ENCODE measurements at places on chromosomes 3 and 15. TPM values are rescaled to one million over a fixed set of nuclear protein-coding genes. Genes with fewer than 3 reads are reported as not detected.

NAALADL2 gene
- 24.3 TPM for total RNA-seq

ANKRD63 gene
- total RNA-seq = not detected

DNA sequence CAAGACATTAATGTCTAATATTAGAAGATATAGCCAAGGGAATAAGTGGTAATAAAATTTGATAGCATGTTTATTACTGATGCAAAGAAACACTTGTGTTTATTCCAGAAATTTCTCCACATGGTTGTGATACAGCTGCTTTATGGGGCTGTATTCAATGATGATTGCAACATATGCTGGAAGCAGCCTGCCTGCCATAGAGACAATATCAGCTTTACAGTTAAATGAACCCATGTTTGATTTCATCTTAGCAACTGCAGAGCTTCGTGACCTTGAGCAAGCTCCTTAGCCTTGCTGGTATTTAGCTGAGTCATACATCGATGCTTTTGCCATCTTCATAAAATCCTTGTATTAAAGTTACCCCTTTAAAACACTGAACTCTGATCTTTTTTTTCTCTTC lies 168.1 kb upstream of the STAC start:
- H3K36me3 ChIP-seq = no peaks in the 10 kb centered on the region
- no peak overlapping the region for H3K27ac ChIP-seq
- H3K27me3 ChIP-seq = no peaks in the 10 kb centered on the region
- no peak overlapping the region for H3K4me3 ChIP-seq

DNA sequence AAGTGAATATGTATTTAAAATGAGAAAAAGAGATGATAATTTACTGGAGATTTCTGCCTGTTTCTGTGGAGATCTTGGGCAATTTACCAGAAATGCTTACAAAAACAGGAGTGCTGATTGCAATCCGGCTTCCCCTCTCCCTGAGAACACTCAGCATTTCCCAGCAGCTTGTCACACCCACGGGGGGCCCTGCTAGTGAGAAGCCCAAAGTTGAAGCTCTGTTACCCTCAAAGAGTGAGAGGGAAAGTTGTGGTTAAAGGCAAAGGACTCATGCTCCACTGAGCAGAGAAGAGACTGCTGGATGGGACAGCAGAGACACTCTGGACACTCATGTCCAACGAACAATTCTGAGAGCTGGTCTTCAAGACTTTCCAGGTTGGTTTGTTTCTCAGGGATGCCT lies 2.9 kb downstream of the MCTP2 start:
- peak overlapping the region; percentile 4 for H3K27ac ChIP-seq
- H3K27me3 ChIP-seq = no peaks in the 10 kb centered on the region
- H3K36me3 ChIP-seq = no peaks in the 10 kb centered on the region

DNA sequence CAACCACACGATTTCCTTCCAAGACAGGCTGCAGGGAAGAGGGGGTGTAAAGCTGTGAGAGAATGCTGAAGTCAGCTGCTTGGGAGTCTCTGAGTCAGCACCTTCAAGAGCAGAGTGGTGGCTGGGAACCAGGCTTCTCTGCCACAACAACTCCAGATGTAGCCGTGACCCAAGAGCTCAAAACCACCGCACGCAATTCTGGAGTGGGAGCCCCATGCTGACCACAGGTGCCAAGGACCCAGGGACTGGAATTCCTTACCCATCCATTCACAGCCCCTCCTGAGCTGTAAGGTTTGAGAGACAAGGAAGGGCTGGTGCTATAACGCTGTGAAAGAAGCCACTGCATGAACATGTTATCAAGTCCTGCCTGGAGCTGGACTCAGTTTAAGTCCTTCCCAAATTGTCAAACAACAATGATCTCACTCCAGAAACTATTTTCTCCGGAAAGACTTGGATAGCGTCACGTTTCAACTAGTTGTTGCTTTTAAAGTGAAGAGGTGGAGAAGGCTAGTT lies 61.4 kb downstream of the UMPS start:
- no peaks in the 10 kb centered on the region for H3K27me3 ChIP-seq
- peak overlapping the region; percentile 17 for H3K27ac ChIP-seq
- no peak for DNase-seq
- no peaks in the 10 kb centered on the region for H3K4me1 ChIP-seq

DNA sequence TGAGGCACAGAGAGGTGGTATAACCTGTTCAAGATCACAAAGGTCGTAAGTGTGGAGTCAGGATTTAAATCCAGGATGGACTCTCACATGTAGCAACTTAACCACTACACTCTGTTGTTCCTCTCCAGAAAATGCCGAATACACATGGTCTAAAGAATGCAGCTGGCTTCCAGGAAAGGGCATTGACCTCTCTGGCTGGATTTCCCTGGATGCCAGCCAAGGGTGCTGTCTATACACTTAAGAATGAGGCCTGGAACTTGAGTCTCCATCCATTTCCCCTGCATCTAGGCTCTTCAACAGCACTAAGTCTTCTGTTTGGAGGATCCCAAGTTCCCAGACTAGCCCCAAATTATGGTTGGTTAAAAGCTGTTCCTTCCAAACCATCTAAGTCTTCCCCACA lies 60.5 kb downstream of the CERS3 start:
- H3K4me3 ChIP-seq = no peak overlapping the region
- DNase-seq = no peak
- no peaks in the 10 kb centered on the region for H3K36me3 ChIP-seq
- H3K27me3 ChIP-seq = no peaks in the 10 kb centered on the region
- H3K27ac ChIP-seq = no peak overlapping the region
- no peaks in the 10 kb centered on the region for H3K4me1 ChIP-seq

- no peak overlapping the region for H3K4me3 ChIP-seq
- no peak for DNase-seq
- no peaks in the 10 kb centered on the region for H3K27me3 ChIP-seq
- H3K4me1 ChIP-seq = no peaks in the 10 kb centered on the region
- no peaks in the 10 kb centered on the region for H3K36me3 ChIP-seq
These were observed 56.5 kb downstream of the RPLP1 start for GRCh38 chr15:69509131-69509530.

Measured in colonic mucosa (tissue), 4 donors.